ENCODE measurements at places on chromosomes 6 and 20. TPM values are rescaled to one million over a fixed set of nuclear protein-coding genes. Genes with fewer than 3 reads are reported as not detected.

Gene HLA-DRA
- total RNA-seq: 151 TPM

Gene GABRR1
- total RNA-seq: not detected

DNA sequence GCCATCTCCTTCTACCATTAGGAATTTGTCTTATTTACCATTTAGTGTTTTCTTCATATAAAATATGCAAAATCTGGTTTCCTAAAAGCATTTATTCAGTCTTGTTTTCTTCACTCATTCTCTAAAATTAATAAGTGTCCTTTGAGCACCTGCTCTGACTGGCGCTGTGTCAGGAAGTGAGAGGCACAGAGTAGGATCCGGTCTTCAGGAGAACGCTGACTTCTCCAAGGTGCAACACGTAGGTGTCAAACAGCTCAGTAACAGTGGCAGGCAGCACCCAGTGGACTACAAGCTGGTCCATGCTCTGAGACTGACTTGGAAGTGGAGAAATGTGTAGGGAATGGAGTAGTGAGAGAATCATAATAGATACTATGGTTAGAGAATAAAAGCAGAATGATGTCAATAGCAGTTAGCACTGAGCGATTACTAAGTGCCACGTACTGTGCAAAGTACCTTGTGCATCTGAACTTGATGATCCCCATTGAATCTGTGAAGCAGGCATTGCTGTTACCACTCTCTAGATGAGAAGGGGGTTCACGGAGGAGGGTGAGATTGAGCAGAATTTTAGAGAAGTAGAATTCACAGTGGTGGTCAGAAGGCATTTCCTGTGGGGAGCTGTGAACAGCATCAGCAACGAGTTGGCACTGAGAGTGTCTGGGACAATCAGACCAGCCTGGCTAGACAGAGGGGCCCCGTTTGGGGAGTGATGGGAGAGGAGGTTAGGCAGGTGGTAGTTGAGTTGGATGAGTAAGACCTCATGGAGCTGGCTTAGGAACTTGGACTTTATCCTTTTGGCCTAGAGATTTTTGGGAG, 569.8 kb downstream of the QKI start:
- DNase-seq: no peak

DNA sequence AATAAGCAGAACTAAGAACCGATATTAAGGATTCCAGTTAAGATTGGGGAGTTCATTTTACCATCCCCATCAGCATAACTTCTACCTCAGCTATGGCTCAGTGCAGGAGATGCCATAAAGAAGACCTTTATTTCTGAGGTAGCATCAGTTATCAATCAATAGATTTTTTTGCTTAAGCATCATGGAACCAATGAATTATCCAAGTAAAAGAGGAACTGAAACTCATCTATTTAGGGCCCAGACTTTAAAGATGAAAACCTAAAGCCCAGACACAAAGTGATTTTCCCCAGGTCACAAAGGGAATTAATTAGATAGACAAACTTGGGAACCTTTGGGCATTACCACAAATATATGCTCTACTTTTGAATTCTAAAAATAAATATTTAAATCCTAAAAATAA, 59.2 kb upstream of the TINAG start:
- no peak for DNase-seq

DNA sequence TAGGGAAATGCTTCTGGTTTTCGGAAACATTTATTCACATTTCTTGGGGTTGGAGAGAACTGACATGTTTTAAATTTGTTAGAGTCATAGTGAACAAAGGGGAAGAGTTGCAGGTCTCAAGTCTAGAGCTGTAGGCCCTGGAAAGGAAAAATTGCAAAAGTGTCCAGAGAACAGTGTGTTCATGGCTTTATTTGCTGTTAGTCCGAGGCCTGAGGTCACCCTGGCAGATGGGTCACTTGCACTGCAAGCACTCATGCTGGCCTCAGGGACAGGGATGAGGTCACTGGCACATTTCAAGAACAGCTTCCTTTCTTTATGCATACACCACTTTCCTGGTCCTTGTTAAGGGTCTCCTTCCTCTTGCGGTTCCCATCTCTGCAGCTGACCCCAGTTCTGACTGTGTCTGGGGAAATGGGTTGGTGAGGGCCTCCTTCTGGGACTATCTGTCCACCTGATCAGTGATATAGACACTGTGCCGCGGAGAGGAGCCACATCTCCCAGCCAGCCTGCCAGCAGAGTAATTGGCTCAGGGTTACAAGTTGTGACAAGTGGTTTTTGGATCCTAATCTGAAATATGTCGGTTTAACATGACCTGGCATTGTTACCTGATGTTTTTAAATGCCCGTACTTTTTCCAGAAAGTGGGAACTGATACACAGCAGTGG, 194.0 kb downstream of the EYA4 start:
- no peak for DNase-seq

DNA sequence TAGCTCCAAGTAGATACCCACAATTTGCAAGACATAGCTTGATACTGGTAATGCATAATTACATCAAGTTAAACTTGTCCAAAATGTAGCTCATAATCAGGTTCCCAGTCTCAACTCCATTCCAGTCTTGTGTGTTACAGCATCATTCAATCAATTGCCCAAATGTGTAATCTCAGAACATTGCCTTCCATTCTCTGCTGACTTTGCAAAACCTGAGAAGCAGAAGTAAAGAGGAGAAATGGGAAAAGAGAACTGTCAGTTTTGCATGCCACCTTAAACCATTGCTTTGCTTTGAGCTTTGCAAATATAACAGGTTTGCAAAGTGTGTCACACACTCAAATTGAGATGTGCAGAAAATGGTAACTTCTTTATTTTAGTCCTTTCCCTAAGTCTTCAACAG, 40.3 kb upstream of the CNKSR3 start:
- no peak for DNase-seq

DNA sequence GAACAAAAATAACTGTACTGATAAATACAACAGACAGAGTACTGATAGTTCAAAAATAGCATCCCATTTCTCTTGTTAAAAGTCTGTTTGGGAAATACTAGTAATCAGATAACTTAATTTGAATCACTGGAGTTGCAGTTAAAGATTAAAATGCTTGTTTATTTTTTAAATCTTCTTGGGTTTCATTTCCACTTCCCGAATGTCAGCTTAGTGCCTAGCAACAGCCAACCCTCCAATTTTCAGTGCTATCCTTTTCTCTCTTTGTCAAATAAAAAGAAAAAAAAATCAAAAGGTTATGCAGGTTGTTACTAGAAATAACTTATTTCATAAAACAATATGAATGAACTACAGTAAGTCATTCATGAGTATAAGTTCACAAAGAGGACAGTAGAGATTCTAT, 257.7 kb upstream of the STXBP5 start:
- no peak for DNase-seq

DNA sequence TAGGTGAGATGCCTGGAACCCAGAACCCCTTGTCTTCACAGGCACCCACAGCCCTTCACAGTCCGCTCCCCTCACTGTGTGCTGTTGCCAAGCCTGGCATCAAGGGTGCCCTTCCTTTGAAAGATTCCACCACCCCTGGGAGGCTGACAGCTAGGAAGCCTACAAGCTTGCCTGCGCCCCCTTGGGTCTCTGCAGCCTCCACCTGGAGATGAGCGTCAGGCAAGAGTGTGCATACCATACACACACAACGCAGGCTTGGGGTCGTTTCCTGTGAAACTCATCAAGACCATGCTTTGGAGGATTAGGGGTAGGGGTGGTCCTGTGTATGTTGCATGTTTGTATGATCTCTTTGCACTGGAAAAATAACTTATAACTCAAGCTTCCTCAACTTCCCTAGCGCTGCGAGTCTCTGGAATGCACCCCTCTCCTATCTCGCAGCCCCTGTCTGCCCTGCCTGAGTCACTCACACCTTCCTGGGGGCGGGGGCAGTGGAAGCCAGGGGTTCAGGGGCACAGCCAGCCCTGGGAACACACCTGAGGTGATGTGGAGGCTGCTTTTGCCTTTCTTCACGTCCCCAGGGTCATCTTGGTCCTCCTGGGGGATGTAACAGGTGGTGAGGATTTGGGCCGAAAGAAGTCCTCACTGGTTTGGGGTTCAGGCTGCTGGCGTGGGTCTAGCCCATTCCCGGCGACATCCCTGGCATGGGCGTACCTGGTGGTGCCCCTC, 67.2 kb downstream of the SSR1 start:
- no peak for DNase-seq
